ENCODE measurements at places on chromosomes 4 and X.

DNA sequence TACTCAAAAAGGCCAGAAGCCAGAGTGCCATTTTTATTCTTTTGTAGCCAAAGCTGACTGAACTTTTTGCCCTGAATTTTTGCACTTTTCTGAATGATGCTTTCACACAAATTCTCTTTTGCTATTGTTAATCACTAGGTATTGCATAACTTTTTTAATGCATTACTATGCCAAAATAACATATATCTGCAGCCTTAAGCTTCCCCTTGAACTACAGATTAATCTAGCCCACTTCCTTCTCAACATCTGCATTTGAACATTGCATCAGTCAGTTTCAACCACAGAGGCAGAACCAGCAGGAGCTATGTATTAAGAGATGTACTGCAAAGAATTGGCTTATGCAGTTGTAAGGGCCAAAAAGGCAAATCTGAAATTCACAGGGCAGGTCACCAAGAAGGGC, 197.6 kb upstream of the GYPA start:
- H3K36me3 ChIP-seq: no peaks in the 10 kb centered on the region
- no peak for DNase-seq
- H3K4me1 ChIP-seq: peaks cover 6% of the 10 kb centered on the region
- no peak overlapping the region for H3K4me3 ChIP-seq
- no peaks in the 10 kb centered on the region for H3K27me3 ChIP-seq

DNA sequence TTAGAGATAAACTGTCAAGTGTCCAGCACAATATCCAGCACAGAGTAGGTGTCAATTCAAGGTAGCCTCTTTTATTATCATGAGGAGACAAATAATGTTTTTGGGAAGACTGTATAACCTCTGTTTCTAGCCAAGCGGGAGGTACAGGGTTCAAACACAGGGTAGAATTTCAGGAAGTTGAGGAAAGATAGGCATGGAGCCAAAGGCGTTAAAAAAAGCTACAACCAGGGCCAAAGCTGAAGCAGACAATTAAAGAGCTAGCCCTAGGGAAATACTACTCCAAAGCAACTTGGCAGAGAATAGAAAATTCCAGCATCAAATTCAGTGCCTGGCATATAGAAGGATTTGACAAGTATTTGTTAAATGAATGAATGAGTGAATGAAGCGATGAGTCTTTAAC, 40.0 kb upstream of the CASK start:
- no peak overlapping the region for H3K4me3 ChIP-seq
- peaks cover 2% of the 10 kb centered on the region for H3K36me3 ChIP-seq
- no peak overlapping the region for H3K27ac ChIP-seq
- H3K4me1 ChIP-seq: no peaks in the 10 kb centered on the region

GRCh38 chr4:87835743-87836142, 3.0 kb downstream of the MEPE start:
- no peaks in the 10 kb centered on the region for H3K4me1 ChIP-seq
- H3K36me3 ChIP-seq: no peaks in the 10 kb centered on the region
- H3K4me3 ChIP-seq: no peak overlapping the region
- no peaks in the 10 kb centered on the region for H3K27me3 ChIP-seq
- no peak overlapping the region for H3K27ac ChIP-seq
- DNase-seq: no peak

DNA sequence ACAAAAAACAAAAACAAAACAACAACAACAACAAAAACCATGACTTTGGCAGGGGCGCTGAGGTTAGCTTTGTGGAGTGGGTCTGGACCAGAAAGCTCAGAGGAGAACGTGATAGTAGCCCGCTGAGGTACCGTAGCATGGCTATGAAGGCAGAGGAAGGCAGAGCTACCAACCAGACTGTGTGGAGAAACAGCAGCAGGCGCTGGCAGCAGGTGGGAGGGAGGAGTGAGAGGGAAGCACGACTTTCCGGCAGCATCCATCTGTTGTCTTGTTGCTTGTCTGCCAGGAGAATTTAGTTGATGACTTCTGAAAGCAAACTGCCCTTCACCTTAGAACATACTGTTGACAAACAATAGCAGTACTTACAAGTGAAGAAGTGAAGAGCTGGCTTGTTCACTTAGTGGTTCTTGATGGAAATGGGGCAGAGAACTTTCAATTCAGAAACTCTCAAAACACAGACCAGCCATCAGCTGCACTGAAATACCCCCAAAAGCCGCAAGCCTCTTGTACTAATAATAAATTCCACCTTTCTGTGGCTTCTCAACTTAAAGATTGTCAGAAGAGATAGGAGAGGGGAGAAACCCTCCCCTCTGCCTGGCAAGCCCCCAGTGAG, 447.2 kb downstream of the SLITRK2 start:
- no peaks in the 10 kb centered on the region for H3K4me1 ChIP-seq
- DNase-seq: no peak
- no peak overlapping the region for H3K4me3 ChIP-seq
- H3K36me3 ChIP-seq: no peaks in the 10 kb centered on the region

- H3K27me3 ChIP-seq: no peaks in the 10 kb centered on the region
- DNase-seq: no peak
- H3K36me3 ChIP-seq: no peaks in the 10 kb centered on the region
- H3K4me1 ChIP-seq: no peaks in the 10 kb centered on the region
These were observed 315.4 kb downstream of the ANTXR2 start for GRCh38 chr4:79757600-79757999.

- no peak for DNase-seq
- peaks cover 2% of the 10 kb centered on the region for H3K4me1 ChIP-seq
- no peak overlapping the region for H3K27ac ChIP-seq
- no peak overlapping the region for H3K4me3 ChIP-seq
- no peaks in the 10 kb centered on the region for H3K36me3 ChIP-seq
- H3K27me3 ChIP-seq: peaks cover 22% of the 10 kb centered on the region
These were observed 9.9 kb downstream of the CFAP99 start for GRCh38 chr4:2428496-2429213.

DNA sequence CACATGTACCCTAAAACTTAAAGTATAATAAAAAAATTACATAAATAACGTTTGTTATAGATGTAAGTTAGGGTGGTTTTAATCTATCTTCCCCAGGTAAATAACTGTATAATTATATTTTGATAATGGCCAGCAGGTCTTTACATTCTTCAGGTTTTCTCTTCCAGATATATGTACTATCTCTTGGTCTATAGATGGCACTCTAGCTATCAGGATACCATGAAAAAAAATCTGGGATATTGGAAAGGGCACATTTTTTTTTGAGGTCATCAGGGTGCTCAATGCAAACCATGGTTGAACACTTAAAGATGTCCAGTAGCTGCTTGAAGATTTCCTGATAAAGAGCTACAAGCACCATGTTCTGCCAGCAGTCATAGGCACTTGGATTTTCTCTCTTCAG, 15.6 kb upstream of the ADH4 start:
- no peaks in the 10 kb centered on the region for H3K4me1 ChIP-seq
- no peaks in the 10 kb centered on the region for H3K36me3 ChIP-seq
- H3K4me3 ChIP-seq: no peak overlapping the region
- no peak overlapping the region for H3K27ac ChIP-seq
- DNase-seq: no peak

DNA sequence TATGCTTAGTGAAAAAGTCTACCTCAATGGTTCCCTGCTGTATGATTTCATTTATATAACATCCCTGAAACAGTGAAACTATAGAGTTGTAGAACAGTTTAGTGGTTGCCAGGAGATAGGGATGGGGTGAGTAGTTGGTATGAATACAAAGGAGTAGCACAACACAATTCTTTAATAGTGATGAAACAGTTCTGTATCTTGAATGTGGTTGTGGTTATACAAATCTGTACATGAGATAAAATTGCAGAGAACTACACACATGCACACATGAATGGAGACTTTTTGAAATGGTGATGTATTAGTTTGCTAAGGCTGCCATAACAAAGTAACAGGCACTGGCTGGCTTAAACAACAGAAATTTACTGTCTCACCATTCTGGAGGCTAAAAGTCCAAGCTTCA, 677.1 kb downstream of the ADGRL3 start:
- DNase-seq: no peak
- H3K4me1 ChIP-seq: no peaks in the 10 kb centered on the region
- no peak overlapping the region for H3K27ac ChIP-seq
- H3K4me3 ChIP-seq: no peak overlapping the region
- H3K36me3 ChIP-seq: no peaks in the 10 kb centered on the region
- no peaks in the 10 kb centered on the region for H3K27me3 ChIP-seq

GRCh38 chr4:139184129-139184528, 7.1 kb upstream of the ELF2 start:
- DNase-seq: no peak
- H3K36me3 ChIP-seq: no peaks in the 10 kb centered on the region
- H3K27me3 ChIP-seq: no peaks in the 10 kb centered on the region
- H3K27ac ChIP-seq: no peak overlapping the region
- peaks cover 2% of the 10 kb centered on the region for H3K4me1 ChIP-seq

GRCh38 chr4:54942721-54943120, 182.7 kb downstream of the KDR start:
- no peak for DNase-seq
- H3K27me3 ChIP-seq: no peaks in the 10 kb centered on the region
- no peaks in the 10 kb centered on the region for H3K36me3 ChIP-seq

GRCh38 chrX:18666614-18667013, 5.3 kb downstream of the RS1 start:
- H3K27me3 ChIP-seq: peaks cover 8% of the 10 kb centered on the region
- H3K27ac ChIP-seq: no peak overlapping the region
- DNase-seq: no peak
- peaks cover 8% of the 10 kb centered on the region for H3K4me1 ChIP-seq
- H3K36me3 ChIP-seq: no peaks in the 10 kb centered on the region

- no peak overlapping the region for H3K4me3 ChIP-seq
- peaks cover 5% of the 10 kb centered on the region for H3K4me1 ChIP-seq
- H3K36me3 ChIP-seq: no peaks in the 10 kb centered on the region
- peaks cover 14% of the 10 kb centered on the region for H3K27me3 ChIP-seq
These were observed 102.8 kb downstream of the ITIH6 start for GRCh38 chrX:54695231-54695630.

- no peak overlapping the region for H3K27ac ChIP-seq
- no peak overlapping the region for H3K4me3 ChIP-seq
- no peaks in the 10 kb centered on the region for H3K27me3 ChIP-seq
- H3K36me3 ChIP-seq: no peaks in the 10 kb centered on the region
These were observed 554.8 kb upstream of the PABPC4L start for GRCh38 chr4:134756421-134756820.

DNA sequence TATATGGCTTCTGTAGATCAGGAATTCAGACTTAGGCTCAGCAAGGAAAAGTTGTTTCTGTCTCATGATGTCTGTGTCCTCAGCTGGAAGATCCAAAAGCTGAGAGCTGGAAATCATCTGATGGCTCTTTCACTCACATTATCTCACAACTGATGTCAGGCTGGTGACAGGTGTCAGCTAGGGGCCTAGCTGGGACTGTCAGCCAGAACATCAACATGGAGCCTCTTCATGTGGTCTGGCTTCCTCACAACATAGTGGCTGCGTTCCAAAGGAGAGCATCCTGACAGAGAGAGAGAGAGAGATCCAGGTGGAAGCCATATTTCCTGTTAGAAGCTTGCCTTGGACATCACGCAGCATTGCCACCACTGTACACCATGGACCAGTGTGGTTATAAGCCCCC, 10.6 kb upstream of the INTS6L start:
- H3K4me1 ChIP-seq: no peaks in the 10 kb centered on the region
- DNase-seq: no peak
- no peak overlapping the region for H3K27ac ChIP-seq
- H3K4me3 ChIP-seq: no peak overlapping the region
- no peaks in the 10 kb centered on the region for H3K27me3 ChIP-seq
- H3K36me3 ChIP-seq: no peaks in the 10 kb centered on the region

DNA sequence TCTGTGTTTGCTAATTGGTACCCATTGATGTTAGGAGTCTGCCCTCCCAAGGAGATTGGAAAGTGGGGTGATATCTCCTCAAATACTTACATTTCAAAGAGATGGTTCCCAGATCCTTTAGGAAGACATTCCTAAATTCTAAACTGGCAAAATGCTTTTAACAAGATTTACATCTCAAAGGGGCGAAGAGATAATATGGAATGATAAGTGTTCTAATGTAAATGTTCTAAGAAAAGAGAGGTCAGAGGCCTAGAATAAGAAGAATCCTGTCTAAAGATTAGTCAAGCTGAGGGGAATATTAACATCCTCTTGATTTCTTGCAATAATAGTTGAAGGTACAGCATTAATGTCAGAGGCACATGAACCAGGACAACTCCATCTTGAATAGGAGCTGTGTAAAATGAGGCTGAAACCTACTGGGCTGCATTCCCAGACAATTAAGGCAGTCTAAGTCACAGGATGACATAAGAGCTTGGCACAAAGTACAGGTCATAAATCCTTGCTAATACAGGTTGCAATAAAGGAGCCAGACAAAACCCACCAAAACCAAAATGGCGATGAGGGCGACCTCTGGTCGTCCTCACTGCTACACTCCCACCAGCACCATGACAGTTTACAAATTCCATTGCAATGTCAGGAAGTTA, 2248.1 kb downstream of the ARAP2 start:
- no peak overlapping the region for H3K4me3 ChIP-seq
- H3K4me1 ChIP-seq: no peaks in the 10 kb centered on the region
- no peak for DNase-seq
- no peaks in the 10 kb centered on the region for H3K27me3 ChIP-seq

DNA sequence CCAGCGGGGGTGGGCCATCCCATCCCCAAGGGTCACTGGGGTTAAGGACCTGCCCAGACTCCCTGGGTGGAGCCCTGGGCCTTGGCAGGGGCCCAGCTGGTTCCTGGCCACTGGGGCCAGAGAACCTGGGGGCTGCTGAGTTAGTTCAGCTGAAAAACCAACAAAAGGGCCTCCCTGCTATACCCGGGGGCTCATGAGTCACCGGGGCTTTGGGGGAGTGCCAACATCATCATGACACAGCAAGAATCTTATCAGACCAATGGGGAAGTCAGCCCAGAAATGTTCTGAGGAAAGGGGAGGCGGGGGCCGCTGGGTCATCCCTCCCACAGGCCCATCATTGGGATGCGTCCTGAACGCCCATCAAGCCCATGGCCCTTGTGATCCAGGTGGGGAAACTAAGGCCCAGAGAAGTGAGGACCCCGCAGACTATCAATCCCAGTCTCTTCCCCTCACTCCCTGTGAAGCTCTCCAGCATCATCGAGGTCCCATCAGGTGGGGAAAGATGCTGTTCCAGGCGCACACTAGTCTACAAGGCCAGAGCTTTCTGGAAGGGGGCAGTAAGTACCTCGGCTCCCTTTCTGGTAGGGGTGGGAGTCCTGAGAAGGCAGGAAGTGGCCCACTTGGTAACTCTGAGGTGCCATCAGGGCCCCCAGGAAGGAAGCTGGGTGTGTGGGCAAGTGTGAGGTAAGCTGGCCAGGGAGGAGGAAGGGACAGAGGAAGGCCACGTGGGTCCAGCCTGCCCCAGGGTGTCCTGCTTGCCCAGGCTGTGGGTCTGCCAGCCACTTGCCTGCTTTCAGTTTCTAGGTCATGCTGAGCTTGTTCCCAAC, 4.5 kb downstream of the G6PD start:
- peak overlapping the region; percentile 84 for H3K4me3 ChIP-seq
- peak overlapping the region; percentile 99 for H3K27ac ChIP-seq
- peaks cover 57% of the 10 kb centered on the region for H3K4me1 ChIP-seq
- no peak for DNase-seq
- H3K36me3 ChIP-seq: peaks cover 27% of the 10 kb centered on the region

All from stimulated activated naive B cell treated with anti-CD40 and anti-IgM and Interleukin-4, amounts not matched to agents 10 μg/mL and 1 μg/mL and 100 μg/mL, for 72 hours (primary cell).